ENCODE measurements at places on chromosomes 6 and 20.

DNA sequence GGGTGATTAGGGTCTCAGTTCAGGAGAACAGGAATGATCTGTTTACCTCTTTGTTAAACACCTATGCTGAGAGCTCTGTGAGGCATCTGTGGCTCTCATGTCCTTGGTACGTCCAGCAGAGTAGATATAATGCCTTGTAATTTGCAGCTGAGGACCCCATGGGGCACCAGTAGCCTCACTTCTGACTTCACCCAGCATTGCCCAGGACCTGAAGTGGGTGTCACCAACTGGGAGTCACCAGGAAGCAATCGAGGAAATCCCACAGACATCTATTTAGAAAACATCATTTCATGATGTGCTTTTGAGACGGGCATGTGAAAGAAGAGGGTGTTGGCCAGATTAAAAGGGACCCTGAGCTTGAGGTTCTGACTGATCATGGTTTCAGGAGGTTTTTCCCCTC is 8.8 kb downstream of the EDN3 start:
- DNase-seq = no peak

DNA sequence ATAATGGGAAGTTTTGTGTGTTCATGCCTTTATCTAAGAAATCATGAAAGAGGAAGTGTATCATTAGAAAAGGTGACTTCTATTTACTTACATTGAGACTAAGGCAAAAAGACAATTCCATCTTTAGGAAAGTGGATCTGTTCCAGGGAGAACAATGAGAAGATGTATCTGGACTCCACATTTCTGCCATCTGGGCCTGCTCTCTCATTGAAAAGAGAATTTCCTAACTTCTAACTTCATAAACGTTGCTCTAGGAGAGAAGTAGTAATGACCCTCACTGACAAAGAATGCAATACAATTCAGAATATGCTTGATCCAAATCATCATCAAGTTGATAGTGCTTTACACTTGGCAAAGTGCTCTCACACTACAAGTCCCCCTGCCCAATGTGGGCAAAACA is 294.2 kb downstream of the OGFRL1 start:
- DNase-seq = no peak

DNA sequence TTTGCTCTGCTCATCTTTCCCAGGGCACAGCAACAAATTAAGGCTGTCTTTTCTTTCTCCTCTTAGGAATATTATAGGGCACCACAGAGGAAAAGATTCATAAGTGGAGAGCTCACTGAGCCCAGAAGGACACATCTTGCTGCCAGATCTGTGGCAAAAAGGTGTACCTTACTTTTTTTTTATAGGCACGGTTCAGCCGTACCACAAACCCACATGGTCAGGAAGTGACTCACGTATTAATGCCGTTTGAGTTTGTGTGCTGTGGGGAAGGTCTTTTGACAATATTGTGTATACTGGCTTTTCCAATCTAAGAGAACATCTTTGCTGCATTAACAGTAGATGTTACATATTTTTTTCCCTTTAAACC is 28.4 kb downstream of the PAQR8 start:
- DNase-seq = no peak

DNA sequence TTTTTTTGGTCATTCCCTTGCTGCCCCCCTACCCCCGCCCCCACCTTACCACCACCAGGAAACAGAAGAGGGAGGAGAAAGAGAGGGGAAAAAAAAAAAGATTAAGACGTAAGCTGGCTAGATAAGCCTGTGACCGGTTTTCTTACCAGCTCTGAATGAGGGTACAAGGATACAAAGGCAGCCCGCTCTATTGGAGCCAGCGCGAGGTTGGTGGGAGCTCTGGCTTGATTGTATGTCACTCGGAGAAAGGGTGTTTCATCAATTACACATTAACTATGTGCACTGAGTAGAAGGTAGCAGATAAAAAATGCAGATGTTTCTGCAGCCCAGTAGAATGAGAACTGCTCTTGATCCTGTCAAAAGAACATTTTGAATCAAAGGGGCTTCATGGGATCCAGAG is 28.6 kb upstream of the OLIG3 start:
- DNase-seq = no peak

DNA sequence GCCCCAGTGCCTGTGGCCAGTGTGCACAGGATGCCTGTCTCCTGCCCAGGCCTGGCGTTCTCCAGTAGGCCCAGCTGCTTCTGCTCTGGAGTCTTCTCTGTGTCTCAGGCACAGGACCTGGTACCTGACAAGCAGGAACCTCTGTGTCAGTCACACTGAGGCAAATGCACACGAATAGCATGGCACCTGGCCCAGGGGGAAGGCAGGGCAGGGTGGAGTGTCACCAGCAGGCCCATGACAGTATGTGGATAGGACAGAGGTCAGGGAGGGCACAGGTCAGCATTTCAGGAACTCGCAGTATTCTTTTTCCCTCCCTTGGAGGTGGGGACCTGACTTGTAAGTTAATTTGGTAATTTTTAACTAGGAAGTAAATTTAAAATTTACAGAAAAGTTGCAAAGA is 5.6 kb downstream of the PSMG4 start:
- no peak for DNase-seq

DNA sequence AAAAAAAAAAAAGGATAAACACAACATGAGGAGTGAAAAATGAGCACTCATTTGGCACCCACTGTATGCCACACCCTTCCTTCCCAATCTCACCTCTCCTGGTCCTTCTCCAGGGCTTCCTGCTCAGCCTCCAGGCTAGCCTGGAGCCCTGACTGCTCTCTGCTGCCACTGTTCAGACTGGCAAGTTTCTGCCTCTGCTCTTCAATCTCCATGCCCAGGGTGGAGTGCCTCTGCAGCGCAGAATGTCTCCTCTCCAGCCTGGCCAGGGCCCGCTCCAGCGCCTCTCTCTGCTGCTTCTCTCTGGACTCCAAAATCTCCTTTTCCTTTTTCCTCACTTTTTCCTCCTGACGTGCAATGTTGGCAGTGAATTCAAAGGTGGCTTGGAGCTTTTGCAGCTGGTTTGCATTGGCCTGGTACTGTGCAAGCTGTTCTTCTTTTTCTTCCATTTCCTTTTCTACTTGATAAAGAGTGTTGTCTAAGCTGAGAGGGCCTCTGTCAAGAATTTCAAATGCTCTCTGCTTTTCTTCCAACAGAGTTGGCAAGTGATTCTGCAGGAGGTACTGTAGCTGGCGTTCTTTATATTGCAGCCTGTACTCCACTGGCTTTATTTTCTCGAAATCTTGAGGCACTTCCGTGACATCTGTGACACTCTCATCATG is 194.4 kb downstream of the KIF16B start:
- no peak for DNase-seq

DNA sequence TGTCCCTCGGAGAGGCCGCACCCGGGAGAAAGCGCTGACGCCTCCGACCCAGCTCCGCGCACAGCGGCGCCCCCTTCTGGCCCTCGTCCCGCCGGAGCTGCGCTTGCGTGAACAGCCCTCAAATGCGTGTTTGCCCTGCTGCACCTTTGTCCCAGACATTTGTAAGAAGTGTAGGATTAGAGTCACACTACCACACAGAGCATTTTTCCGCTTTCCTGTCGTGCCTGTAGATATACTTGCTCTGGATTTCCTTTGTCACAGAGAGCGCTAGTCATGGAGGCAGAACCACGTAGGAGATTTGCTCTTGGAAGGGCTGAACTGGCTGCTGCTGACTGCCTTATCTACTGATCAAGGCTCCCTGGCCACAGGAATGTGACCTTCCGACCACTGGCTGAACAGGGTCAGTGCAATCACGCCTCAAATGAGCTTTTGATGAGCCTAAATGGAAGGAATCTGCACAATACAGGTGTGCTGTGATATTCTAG is 62.3 kb downstream of the PAX1 start:
- DNase-seq = no peak

GRCh38 chr6:150134280-150134920 is 8.4 kb upstream of the PPP1R14C start:
- DNase-seq = no peak

- peak; percentile 88 for DNase-seq
Observed at GRCh38 chr6:84227434-84228197, at the start of gene CEP162. CEP162 (minus strand) TSS chr6:84227643; CDS start chr6:84226393, 1,250 bp downstream.

- no peak for DNase-seq
Observed at GRCh38 chr6:138008791-138009190, 98.4 kb downstream of the PERP start.

DNA sequence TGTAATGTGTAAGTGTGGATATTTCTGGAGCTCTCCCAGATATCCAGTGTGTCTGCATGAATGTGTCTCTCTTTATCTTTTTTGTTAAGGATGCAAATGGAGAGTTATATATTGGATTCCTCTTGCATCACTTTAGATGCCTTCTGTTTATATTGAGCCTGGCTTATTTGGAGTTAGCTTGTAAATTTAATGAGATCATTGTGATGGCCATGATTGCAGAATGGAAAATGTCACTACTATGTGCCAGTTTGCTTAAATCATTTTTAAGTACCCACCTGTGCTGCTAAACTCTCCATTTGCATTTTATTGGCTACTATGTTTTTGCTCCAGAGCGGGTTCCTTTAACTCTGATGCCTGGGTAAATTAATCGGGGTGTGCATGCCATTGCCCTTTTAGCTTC is 334.8 kb downstream of the UTRN start:
- DNase-seq = no peak

DNA sequence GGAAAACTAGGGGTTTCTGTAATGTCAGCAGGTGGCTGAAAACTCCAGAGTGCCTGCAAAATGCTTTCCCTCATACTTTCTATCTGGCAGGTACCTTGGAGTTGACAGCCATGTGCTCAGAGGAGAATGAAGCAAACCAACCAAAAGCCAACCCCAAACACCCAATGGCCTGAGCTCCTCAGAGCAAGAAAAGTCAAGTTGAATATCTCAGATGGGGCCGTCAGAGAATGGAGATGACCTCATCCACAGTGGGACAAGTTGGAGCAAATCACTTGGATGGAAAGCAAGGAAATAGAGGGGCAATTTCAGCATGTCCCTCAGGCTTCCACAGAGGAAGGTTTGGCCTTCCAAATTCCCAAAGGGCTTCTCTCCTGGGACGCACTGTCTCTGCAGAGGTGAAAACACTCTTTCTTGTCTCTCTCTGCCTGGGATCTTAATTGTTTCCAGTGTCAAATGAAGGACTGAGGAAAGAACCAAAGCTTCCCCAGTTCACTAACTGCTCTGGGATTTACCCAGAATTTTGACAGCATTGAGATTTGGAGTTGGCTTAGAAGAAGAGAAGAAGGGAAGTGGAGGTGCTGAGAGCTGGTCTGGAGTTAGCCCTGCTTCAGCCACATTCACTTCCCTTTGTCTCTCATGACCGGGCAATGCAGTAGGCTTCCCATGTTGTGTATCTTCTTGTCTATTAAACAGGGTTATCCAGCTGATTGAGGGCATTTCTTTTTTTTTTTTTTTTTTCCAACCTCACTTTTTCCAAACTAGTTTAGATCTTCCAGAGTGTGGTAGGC is 42.2 kb downstream of the PRND start:
- DNase-seq = no peak

DNA sequence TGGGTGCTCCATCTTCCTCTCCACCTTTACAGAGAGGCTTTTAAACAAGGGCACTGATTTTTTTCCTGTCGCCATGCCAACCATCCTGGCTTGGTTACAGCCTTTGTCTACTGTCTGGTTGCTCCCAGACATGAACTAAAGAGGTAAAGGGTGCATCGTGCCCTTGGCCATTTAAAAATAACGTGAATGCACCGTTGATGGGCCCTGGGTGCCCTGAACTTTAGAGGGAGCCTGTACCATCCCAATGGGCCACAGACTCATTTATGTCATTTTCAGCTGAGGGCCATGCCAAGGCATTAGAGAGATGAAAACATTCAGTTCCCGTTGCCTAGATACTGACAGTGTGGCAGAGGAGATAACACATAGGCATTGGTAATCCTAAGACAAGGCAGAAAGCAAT is 23.3 kb downstream of the TMC2 start:
- no peak for DNase-seq

- DNase-seq = no peak
Observed at GRCh38 chr6:12482386-12483375, 192.5 kb downstream of the EDN1 start.

GRCh38 chr20:9214685-9215084 is 145.8 kb downstream of the PLCB4 start:
- DNase-seq = no peak

DNA sequence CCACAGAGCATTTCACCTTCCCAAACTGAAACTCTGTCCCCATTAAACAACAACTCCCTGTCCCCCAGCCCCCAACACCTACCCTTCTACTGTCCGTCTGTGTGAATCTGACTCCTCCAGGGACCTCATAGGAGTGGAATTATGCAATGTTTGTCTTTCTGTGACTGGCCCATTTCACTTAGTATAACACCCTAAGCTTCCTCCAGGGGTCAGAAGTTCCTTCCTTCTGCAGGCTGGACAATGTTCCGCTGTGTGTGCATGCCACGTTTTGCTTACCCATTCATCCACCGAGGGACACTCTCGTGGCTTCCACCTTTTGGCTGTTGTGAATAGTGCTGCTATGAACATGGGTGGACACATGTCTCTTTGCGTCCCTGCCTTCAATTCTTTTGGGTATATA is 37.6 kb upstream of the MPC1 start:
- DNase-seq = no peak

- DNase-seq = no peak
Observed at GRCh38 chr6:144624716-144625115, 339.6 kb downstream of the UTRN start.

DNA sequence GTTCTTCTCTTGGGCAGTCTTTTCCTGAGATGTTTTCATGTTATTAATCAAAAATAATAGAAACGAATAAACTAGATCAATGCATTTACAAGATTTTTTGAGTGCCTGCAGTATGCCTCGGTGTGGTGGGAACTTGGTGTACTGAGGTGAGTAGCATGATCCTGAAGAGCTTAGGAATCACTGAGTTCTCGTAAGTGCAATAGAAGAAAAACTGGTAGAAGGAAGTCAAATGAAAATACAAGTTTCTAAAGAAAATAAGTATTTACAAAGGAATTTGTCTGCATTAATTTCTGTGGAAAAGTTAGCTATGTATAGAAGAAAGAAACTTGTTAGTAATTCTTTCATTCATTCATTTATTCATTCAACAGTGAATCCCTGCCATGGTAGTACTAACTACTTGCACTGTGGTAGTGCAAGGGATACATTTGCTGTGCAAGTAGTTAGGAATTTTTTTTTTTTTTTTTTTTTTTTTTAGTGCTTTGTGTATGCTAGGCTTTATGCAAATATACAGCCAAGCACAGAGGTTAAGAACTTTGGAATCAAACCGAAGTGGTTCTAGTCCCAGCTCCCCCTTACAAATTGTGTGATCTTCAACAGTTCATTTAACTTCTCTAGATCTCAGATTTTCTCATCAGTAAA is 13.9 kb downstream of the NT5E start:
- DNase-seq = no peak

DNA sequence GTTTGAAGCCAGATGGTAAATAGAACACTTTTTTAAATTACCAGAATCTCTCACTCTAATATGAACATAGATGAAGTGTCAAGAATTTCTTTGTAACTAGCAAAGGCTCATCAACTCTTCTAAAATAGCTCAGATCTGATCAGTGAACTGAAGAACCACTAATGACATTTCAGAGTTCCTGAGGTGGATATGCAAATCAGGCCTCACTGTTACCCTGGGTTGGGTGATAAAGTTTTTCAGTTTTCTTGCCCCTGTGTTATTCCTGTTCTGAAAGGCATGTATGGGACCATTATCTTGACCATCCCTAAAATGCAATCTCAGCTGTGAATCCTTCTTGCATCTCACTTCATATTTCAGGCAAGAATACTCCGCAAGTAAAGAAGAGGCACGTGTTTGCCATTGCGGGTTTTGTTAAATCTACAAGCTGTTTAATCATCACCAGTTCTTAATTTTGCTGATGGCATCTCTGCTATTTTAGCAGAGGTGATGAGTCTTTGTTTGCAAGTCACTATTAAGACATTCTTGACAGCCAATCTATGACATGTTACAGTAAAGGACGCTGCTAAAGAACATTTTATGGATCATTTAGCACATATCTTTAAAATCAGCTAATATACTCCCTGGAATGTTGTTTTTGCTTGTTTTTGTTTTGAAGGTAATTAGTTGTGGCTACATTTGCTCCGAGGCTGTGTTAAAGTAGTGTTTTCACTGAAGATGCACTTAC is 47.9 kb downstream of the KHDC1L start:
- DNase-seq = no peak
